Amniotic epithelial cell (primary cell): ENCODE measurements at places on chromosomes 16 and 17.

DNA sequence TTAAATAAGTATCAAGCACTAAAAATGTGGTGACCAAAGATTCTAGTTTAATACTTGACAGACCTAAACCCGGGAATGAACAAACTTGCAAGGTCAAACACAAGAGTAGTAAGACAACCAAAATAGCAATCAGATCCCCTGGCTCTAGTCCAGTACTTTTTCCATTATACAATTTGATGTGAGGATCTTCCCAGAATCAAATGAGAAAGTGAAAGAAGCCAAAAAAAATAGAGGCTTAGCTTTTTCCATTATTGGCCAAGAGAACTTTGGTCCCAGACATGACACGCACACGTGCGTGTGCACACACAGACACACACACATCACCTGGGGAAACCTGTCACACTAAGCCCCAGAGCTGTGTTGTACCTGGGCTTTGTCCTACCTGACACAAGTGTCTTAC, 300.6 kb upstream of the CDH5 start:
- no peak for DNase-seq

- peak; percentile 14 for DNase-seq
Observed at GRCh38 chr16:22614271-22614947, 103.7 kb downstream of the NPIPB5 start.

DNA sequence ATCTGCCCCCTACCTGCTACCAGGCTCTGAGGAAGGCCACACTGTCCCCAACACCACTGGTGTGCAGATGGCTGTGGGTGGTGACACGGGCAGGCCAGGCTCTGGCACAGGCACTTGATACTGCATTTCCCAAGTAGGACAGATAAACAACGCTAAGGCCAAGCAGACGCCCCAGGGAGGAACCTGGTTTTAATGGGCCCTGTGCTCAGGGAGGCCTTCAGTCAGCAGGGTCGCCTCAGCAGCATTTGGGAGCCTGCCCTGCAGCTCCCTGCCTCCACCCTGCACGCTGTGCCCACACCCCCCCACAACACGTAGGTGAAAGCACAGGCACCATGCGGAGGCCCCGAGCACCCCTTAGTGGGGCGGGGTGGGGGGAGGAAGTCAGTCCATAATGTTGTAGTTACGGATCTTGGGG, 3.3 kb upstream of the FASN start:
- DNase-seq: no peak

DNA sequence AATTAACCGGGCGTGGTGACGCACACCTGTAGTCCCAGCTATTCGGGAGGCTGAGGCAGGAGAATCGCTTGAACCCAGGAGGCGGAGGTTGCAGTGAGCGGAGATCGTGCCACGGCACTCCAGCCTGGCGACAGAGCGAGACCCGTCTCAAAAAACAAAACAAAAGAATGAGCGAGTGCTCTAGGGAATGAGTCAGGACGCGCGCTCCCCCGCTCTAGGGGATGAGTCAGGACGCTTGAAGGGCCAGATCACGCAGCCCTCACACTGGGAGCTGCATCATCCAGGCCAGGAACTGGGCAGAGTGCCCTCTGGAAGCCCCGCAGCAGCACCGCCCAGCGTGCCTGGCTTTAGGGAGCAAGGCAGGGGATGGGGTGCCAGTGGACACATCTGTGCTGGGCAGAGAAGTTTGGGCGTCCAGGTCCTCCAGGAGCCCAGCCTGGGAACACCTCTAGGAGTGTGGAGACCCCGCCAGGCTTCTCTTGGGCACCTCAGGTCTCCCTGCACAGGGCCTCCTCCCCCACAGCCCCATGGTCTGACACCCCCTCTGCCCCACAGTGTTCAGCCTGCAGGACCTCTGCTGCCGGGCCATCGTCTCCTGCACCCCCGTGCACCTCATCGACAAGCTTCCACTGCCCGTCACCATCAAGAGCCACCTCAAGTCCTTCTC, 3.9 kb upstream of the WFIKKN1 start:
- peak; percentile 95 for DNase-seq

GRCh38 chr17:50198026-50198669, 3.3 kb downstream of the COL1A1 start:
- DNase-seq: peak; percentile 69

- no peak for DNase-seq
Observed at GRCh38 chr17:14398766-14399165, 97.9 kb downstream of the HS3ST3B1 start.

- no peak for DNase-seq
Observed at GRCh38 chr17:71003736-71004135, 834.4 kb downstream of the KCNJ2 start.

GRCh38 chr17:35192708-35193107, 1.5 kb downstream of the SLC35G3 start:
- DNase-seq: no peak

GRCh38 chr17:333626-334396, 18.8 kb downstream of the RPH3AL start:
- peak; percentile 73 for DNase-seq

DNA sequence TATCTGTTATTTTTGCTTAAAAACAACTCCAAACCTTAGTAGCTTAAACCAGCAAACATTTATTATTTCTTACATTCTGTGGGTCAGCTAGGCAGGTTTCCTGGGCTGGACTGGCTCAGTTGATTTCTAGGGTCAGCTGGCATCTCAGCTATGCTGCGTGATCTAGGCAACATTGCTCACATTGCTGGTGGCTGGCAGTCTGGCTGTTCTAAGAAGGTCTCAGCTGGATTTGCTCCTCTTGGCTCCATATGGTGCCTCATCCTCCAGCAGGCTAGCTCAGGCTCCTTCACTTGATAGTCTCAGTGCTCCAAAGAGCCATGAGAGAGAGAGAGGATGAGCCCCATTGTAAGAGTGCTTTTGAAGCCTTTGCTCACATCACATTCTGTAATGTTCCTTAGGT, 470.6 kb upstream of the CDH5 start:
- no peak for DNase-seq

DNA sequence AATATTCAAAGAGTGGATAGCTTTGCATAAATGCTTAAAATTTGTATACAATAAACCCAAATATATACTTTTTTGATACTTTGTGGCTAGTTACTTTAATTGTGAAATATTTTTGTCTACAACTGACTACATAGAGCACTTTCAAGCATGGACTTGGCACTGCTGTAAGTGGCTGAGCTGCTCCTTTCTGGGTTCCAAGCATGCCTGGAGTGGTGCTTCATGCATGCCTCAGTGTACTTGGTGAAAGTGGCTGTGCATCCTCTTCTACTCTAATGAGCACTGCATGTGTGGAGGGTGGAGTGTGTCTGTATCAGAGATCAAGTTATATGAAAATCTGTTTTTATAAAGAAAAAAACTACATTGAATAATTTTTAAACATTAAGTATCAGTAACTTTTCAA, 94.1 kb downstream of the OMG start:
- DNase-seq: no peak
